ENCODE measurements at places on chromosomes 16 and 17.

DNA sequence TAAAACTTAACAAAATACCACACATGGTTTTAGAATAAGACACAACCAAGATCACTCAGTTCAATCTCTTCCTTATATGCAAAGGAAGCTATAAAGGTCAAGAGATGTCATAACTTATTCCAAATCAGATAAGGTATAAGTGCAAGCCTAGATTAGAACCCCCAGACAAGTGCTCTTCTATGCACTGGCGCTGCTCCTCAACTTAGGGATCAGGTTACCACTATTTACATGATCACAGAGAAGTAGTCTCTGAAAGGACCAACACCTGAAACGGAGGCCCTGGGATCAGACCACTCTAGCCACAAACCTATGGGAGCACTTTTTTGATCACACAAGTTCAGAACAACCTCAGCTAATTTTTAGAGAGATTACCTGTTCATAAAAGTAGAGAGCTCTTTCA is 16.6 kb downstream of the COPS3 start:
- DNase-seq: no peak

- peak; percentile 98 for DNase-seq
Measured at GRCh38 chr17:45092911-45093430, 31.9 kb downstream of the NMT1 start.

- DNase-seq: no peak
Measured at GRCh38 chr16:69644790-69645189, 79.0 kb downstream of the NFAT5 start.

GRCh38 chr16:79191933-79192332 is 408.6 kb downstream of the MAF start:
- DNase-seq: no peak

- DNase-seq: no peak
Measured at GRCh38 chr16:47486856-47487255, 25.7 kb downstream of the PHKB start.

GRCh38 chr16:53112015-53112414 is 57.2 kb downstream of the CHD9 start:
- DNase-seq: no peak

DNA sequence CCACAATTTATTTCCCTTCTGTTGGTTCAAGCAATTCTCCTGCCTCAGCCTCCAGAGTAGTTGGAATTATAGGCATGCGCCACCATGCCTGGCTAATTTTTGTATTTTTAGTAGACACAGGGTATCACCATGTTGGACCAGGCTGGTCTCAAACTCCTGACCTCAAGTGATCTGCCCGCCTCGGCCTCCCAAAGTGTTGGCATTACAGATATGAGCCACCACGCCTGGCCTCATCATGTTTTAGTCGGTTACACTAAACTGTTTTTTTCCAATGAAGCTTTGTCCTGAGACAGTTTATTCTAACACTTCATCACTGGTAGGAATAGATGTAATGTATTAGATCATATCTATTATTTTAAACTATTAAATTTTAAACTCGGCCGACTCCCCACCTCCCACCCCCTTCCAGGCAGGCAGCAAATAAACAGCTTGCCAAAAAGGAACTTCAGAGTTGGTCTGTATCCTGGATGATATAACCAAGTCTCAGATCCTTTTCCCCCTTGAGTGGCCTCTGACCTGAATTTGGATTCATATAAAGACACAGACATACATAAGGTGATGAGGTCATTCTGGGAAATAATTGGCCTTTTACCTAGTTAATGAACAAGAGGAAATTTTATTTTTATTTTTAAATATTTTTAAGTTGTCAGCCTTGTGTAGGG is 18.4 kb upstream of the CORO6 start:
- no peak for DNase-seq

DNA sequence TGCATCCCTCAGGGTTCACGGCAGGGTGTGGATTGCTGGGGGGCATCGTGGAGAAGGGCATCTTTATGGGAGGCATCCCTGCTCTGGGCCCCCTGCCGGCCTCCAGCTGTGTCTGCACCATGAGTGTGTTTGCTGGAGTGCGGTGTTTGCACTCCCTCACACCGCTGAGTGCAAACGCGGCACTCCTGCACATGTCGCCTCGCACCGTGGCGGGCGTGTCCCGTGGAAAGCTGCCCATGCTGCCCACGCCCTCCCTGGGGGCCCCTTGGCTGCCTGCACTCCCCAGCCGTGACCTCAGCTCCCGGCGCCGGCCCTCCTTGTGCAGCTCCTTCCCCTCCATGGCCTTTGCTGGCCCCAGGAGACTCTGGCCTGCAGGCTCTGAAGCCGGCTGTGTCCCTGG is 74.6 kb upstream of the ZNF750 start:
- no peak for DNase-seq

GRCh38 chr17:9332132-9332494 is 243.5 kb downstream of the STX8 start:
- no peak for DNase-seq

- DNase-seq: no peak
Measured at GRCh38 chr17:77116371-77116860, 24.4 kb upstream of the SEC14L1 start.

DNA sequence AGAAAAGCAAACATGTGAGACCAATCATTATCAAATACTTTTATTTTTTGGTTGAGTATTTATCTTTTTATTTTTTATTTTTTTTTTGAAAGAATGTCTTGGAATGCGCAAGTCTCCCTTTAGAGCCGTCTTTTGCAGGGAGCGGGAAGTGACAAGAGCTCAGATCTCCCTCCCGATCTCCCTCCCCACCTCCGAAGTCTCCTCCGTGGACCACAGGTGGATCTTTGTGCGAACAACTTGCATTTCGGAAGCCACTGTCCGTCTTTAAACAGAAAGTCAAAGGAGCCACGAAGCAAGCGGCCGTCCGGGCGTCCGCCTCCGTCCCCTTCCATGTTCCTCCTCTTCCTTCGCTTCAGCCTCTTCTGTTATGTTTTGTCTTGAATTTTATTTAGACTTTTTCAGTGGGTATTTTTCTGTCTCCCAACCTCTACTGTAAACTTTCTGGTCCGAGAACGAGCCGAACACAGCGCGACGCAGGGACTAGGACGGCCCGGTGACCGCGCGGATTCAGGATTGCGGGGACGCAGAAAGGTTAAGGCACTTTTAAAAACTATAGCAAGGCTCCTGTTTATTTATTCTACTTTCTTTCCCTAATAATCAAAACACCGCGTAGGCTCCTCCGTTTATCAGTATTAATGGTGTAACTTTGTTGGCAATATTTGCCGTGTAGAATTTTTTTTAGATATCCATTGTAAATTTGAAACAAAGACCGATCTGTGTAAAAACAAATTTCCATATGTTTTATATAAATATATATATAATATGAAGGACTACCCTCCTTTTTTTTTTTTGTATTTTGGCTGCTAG is 3.3 kb downstream of the FOXF1 start:
- DNase-seq: no peak

DNA sequence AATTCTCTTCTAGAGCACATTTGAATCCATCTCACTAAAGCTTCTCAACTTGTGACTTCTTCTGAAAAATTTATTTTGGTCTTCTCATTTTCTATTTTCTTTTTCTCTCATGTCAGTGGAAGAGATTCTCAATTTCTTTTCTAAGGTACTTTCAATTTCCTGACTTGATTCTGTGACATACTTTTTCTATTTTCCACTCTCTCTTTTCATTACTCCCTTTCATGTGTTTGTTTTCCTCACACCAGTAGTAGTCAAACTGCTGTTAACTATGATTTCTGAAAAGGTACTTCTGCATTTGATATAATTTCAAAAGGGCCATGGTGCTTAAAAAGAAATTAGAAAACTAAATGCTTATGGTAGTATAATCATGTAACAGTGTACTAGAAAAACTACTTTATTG is 41.9 kb downstream of the NFAT5 start:
- DNase-seq: no peak

GRCh38 chr17:65115839-65116238 is 21.3 kb upstream of the RGS9 start:
- no peak for DNase-seq

- DNase-seq: no peak
Measured at GRCh38 chr17:42667088-42667951, 8.2 kb downstream of the TUBG2 start.

GRCh38 chr17:38786372-38786771 is 13.0 kb downstream of the PIP4K2B start:
- no peak for DNase-seq
